ENCODE measurements at places on chromosomes 7 and 10.
A peak's percentile ranks its signal among the peaks of the same experiment; 100 is the strongest.

DNA sequence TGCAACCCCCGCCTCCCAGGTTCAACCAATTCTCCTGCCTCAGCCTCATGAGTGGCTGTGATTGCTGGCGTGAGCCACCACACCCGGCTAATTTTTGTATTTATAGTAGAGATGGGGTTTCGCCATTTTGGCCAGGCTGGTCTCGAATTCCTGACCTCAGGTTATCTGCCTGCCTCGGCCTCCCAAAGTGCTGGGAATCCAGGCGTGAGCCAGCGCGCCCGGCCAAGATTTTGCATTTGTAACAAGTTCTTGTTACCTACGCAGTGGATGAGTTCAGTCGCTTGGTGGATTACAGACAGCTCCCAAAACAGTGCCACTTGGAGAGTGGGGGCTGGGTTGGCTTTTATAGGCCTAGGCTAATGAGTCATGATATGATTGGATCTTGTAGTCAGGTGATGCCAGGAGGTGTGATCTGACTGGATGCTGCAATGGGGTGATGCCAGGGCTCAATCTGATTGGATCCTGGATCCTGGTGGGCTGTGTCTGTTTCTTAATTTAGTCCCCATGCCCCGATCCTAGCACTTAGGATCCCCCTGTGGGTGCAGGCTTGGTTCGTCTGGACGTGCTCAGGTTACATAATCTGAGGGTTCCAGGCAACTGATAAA lies 20.3 kb downstream of the SBDS start:
- DNase-seq, result no peak

DNA sequence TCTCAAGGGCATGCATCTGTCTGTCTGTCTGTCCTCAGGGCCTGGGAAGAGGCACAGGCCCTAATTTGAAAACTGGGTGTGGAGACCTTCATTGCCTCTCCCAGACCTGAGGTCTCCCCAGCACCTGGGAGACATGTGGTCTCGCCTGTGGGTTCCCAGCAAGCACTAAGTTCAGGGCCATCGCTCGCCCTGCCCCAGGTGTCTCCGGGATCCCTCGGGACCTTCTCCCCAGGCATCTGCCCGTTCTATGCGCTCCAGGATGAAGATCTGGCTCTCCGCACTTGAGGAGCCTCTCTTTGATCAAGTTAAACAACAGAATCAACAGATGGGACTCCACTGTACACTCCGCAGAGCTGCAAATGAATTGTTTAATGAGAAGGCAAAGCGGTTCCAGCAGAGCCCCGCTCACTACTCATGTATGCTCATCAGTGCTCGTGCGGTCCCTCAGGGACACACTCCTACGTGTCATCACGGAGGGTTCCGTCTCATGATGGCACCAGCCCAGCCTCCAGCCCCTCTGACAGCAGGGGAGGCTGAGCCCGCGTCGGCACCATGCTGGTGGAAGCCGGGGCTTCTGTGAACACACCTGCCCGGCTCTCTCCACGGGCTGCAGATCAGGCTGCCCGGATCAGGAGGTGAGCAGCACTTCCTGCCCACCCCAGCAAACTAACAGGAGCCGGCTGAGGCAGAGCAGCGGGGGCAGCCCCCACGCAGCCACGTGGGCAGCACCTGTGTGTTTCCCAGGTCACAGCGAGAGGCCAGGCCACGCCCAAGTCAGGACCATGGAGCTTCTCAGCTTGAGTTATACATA lies 132.8 kb downstream of the TCERG1L start:
- DNase-seq, result no peak

GRCh38 chr10:74542077-74542476 lies 284.3 kb upstream of the KAT6B start:
- DNase-seq, result no peak

- DNase-seq, result no peak
Measured at GRCh38 chr10:80185578-80186299, 19.6 kb downstream of the ANXA11 start.

GRCh38 chr10:67612577-67613537 lies 83.1 kb downstream of the CTNNA3 start:
- peak; percentile 3 for DNase-seq

DNA sequence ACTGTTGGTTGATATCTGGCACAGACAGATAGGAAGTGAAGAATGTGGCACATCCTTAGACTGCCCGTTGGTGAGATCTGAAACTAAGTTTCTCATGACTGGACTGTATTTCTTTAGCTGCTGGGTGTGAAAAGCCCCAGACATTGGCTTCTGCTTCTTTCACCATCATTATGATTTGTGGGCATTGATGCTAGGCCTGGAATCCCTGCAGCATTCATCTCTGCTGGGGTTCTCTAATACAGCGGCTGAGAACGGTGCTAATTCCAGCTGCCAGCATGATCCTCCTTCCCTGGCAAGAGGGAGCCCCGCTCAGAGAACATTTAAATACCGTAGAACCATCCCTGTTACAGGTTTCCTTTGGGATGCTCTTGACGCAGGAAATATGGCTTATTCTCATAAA lies 26.2 kb downstream of the RBM20 start:
- no peak for DNase-seq

GRCh38 chr7:133024596-133024995 lies 57.3 kb downstream of the CHCHD3 start:
- DNase-seq, result no peak

GRCh38 chr7:2803755-2804154 lies 40.4 kb downstream of the GNA12 start:
- DNase-seq, result no peak

GRCh38 chr10:76871697-76872295 lies 765.8 kb downstream of the KCNMA1 start:
- no peak for DNase-seq

DNA sequence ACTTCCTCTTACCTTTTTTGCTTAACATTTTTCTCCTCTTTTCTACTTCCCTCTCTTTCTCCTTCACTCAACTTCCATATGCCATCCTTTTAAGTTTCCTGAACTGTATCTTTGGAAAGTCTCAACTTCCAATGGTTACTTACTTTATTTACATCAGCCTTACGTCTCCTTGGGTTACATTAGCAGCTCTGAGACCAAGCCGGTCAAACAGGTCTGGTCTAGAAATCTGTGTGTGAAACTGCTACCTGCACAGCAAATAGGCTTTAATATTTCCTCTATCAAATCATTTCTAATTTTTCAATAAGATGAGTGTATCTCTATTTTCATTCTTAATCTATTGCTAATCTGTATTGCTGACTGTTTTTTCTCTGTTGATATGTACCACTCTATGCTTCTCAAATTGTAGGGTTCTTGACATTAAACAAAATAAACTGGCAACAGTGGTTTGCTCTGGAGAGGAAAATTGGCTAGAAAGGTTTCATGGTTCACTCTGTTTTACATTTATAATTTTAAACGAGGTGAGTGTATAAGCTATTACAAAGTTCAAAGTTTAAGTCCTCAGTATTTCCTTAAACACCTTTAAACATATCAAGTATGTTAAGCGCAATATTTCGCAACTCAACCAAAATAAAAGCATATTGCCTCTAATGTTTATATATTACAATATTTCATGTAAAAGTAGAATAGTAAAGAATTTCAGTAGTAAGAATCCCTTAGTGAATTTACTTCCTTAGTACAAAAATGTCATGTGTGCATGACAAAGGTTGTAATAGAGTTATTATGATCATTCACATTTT lies 3.6 kb upstream of the SEMA3C start:
- no peak for DNase-seq

Data from HL-60 (cell line).